NCI-H526 treated with DMSO at 0.1 percent for 48 hours (cell line): ENCODE measurements at places on chromosomes 4 and X.
A peak's percentile ranks its signal among the peaks of the same experiment; 100 is the strongest.

GRCh38 chr4:152594978-152595925 is 59.4 kb upstream of the FBXW7 start:
- DNase-seq, result peak; percentile 99

DNA sequence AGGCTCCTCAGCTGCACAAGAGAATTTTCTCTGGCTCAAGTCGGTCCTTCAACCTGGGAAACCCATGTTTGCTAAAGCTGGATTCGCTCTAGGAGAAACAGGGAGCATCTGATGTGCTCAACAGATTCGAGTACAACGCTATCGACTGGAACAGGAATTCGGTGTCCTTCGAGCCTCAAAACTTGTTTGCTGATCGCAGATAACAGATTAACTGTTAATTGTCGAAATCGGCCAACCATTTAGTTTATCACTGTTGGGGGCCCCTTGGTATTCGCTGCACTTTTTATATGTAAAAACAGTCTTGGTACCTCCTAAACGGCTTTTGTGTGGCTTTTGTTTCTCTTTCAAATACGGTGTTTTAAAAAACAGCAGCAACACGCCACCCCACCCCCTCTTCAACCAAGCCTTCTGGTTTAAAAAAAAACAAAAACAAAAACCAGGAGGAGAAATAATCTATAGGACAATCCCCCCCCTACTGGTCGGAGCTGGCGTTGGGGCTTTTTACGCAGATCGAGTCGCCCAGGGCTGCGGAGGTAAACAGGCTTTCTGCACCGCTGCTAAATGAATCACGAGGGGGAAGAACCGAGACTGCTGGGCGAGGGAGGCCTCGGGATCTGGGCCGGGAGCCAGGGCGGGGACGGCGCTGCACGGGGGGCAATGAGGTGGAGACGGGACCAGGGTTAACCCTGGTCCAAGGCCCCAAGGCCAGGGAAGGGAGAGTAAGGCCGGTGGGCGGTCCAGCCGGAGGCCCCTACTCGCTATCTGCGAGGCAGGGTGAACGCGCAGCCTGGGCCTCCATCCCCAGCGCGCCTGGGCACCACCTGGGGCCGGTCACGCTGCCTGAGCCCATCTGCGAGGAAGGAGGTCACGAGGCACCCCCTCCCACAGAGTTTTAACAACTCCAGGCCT is 71.7 kb upstream of the BCOR start:
- DNase-seq, result no peak

- DNase-seq, result no peak
Measured at GRCh38 chrX:18691431-18691830, 16.0 kb upstream of the PPEF1 start.

- no peak for DNase-seq
Measured at GRCh38 chr4:145545538-145546174, 64.0 kb downstream of the SMAD1 start.

- DNase-seq, result no peak
Measured at GRCh38 chr4:147247579-147247978, 233.3 kb upstream of the EDNRA start.

DNA sequence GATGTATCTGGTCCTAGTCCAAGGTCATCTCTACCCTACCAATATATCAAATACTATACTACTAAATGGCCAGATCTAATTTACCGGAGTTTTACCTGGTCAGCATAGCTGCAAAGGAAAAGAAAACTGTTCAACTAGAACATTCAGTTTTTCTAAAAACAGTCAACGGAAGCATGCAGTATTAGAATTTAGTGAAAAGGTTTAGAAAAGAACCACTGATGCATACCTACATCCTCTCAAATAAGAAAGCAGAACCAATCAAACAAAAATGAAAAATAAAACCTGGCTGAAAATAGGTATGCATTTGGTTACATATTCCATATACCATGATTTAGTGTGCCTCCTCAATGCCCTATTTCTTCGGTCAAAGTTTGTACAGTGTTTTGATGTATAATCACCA is 140.0 kb downstream of the CHM start:
- no peak for DNase-seq

GRCh38 chr4:4836044-4836443 is 23.4 kb upstream of the MSX1 start:
- no peak for DNase-seq
